Renal cortex interstitium (tissue), 15 donors: ENCODE measurements at places on chromosomes 11 and 22. TPM values are rescaled to one million over a fixed set of nuclear protein-coding genes. Genes with fewer than 3 reads are reported as not detected.

DNA sequence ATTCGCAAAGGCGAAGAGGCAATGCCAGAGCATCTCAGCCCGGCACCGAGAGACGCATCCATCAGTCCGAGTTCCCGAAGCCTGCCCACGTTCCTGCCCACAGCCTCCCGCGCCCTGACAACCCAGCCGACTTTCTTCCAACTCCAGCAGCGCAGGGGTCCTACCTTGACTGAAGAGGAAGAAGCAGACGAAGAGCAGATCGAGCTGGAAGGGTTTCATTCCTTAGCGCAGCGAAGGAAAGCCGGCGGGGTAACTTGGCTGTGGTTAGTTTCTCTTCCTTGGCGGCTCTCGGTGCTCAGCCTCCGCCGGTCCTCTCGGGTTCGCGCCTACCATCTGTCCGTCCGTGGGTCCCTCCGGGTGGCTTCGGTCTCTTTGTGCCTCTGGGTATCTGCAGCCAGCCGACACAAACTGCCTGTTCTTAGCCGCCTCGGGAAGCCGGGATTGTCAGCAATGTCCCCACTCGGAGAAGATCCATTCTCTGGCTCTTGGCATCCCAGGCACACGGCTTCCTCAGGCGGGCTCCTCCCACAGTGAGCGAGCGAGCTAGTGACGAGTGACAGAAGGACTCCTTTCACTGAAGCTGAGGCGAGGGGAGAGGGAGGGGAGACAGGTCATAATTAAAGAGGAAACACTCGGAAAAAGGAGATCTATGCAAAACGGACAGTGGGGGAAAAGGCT, at the start of gene KIRREL3:
TSS of gene KIRREL3 (minus strand) at position 480 of the 678 bp plus-strand sequence.
- no peak for DNase-seq

DNA sequence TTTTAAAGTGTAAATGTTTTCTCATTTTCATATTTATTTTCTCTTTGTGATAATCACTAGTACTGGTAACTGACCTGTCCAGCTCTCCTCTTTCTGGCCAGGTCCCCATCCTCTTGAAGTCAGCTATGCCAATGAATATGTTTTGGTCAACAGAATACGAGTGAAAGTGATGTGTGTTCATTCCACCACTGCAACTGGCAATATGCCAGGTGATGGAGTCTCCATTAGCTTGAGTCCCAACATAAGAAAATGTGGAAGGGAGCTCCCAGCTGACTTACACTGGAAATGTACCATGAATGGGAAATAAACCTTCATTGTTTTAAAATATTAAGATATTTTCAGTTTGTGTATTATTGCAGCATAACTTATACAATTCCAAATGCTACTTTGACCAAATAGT, 75.8 kb downstream of the CCDC34 start:
- no peak for DNase-seq

TMPRSS5 gene
- 0.92 TPM for polyA plus RNA-seq

FXYD2 gene
- polyA plus RNA-seq = 455 TPM

MAPK8IP2 gene
- polyA plus RNA-seq = 1.0 TPM

IFITM10 gene
- polyA plus RNA-seq = 0.23 TPM

- DNase-seq = no peak
Measured at GRCh38 chr11:66886671-66887221, 29.9 kb downstream of the LRFN4 start.

- no peak for DNase-seq
Measured at GRCh38 chr11:37442576-37442975, 844.5 kb upstream of the RAG2 start.

DNA sequence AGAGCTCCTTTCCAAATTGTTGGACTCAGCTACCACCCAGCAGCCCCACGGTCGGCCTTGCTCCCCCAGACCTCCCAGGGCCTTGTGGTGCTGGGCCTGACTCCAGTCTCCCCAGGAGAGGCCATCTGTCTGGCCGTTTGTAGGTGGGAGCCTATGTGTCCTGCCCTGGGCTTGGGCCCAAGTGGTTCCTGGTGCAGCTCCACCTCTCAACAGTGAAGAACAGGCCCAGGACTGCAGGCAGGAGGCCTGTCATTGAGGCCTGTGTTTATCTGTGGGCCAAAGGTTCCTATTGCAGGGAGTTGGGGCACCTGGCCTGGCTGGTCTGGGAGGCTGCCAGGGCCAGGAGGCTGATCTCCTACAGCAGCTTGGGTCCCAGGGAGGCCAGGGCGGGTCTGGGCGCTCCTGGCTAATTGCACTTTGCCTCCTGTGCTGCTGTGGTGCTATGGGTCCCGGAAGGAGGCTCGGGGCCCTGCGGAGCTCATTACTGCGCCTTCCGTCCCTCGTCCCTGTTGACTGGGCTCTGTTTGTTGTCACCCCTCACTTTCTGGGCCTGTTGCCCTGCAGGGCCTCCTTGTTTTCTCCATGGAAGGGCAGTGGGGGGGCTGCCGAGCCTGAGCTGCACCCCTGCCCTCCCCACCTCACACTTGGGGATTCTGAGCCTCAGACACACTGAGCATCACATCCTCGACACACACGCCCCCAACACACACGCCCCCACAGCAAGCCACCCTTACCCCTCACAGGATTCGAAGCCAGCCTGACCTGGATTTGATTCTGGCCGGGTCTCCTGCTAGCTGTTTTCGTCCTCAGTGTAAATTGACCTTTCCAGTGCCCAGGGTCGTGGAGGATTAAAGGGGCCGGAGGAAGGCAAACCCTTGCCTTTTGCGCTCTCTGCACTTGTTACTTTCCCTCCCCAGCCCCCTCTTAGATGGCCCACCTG, 6.8 kb upstream of the OMP start:
- DNase-seq = no peak

PTGDR2 gene
- 0.09 TPM for polyA plus RNA-seq

DNA sequence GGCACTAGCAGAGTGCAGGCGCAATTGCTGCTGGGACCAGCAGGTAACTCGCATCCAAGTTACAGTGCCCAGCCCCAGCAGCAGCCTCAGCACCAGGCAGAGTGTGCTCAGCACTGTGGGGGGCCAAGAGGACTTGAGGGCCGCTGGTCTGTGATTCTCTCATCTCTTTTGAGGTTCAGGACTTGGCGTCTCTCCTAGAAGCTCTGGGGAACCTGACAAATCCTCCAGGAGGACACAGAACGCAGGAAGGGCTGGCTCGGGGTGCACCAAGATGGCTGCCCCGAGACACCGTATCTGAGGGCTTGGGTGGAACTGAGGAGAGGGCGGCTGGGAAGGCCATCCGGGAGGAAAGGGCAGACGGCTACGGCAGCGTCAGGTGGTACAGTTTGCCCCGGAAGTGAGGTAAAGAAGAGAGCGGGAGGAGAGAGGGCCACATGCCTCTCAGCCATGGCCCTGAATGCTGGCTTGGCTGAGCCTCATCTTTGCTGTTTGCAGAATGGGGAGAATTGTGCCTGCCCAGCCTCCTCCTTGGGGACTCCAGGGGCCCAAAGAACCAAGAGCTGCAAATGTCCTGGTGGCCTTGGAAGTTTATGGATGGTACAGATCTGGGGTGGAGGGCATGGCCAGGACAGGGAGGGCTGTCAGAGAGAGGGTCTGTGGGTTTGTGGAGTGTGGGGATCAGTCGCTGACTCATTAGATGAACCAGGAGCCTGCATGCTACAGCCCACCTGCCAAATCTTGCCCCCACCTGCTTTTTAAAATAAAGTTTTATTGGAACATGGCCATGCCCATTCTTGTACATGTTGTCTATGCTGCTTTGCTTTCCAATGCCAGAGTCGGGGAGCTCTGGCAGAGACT, 78.0 kb downstream of the MYEOV start:
- DNase-seq = no peak

DNA sequence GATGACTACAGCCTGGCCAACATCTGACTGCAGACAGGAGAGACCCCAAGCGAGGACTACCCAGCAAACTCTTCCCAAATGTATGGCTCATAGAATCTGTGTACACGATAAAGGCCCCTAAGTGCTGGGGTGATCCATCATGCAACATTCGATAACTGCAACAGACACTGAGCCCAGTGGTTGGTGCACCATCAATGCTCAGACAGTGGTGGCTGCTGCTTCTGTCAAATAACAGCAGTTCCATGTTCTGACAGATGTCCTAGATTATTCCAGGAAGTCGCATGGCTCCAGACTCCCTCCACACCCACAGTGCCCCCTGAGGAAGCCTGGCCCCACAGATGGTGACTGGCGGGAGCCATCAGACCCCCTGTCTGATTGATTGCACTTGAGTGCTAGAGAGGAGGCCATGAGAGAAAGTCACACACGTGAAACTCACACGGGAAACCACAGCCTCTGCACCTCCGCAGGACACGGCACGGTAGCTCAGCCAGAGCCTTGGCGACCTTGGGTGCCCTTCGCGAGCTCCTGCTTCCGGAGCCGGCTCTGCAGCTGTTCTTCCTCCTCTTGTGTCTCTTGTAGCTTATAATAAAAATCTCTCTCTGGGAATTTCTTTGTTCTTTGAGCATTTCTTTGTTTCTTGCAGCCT, 1155.9 kb downstream of the TBC1D22A start:
- no peak for DNase-seq

TNNT3 gene
- 10.5 TPM for polyA plus RNA-seq
